ENCODE measurements at places on chromosomes 3 and 15. TPM values are rescaled to one million over a fixed set of nuclear protein-coding genes. Genes with fewer than 3 reads are reported as not detected.

DNA sequence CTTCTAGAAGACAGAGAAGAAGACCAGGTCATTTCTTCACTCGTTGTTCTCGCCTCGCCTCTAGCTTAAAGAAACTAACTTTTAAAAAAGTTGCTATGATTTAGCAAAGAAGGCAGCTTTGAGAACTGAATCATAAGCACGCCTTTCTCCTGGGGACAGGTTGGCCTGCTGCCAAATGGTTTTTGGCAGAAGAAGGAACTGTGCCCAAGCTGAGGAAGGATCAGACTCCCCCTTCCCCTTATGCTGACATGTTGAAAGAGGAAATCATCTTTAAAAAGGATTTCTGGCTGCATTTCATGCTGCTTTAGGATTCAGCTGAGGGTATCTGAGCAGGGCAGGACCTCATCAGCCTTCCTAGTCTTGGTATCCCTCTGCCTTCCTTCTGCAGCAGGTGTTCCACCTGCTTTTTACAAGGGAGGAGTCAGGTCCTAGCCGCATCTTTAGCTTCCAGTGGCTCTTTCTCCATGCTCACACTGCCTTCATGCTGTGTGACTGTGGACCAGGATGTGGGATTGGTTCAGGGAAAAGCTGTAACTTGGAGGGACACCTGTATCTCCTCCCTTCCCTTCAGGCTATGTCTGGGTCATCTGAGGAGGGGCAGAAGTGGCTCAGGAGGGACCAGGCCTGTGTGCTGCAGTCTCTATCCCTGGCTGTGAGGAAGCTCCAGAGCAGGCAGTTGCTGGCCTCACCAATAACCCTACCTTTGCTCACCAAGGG lies 34.1 kb upstream of the HACD2 start:
- no peak for DNase-seq

The ABHD14A gene
- 32.6 TPM for total RNA-seq

DNA sequence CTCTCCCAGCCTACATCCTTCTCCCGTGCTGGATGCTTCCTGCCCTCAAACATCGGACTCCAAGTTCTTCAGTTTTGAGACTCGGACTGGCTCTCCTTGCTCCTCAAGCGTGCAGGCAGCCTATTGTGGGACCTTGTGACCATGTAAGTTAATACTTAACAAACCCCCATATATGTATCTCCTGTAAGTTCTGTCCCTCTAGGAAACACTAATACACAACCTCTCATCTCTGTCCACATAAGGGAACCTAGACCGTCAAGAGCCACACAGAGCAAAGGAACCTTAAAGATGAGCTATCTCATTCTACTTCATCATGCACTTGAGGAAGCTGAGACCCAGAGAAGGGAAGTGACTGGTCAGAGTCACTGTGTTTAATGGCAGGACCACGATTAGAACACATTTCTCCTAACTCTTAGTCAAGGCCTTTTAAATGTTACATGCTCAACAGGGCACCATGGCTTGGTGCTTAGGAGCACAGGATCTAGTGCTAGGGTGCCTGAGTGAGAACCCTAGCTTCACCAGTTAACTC lies 50.3 kb downstream of the NPTN start:
- DNase-seq, result no peak

GRCh38 chr3:16606398-16606797 lies 1.2 kb upstream of the DAZL start:
- DNase-seq, result no peak

DNA sequence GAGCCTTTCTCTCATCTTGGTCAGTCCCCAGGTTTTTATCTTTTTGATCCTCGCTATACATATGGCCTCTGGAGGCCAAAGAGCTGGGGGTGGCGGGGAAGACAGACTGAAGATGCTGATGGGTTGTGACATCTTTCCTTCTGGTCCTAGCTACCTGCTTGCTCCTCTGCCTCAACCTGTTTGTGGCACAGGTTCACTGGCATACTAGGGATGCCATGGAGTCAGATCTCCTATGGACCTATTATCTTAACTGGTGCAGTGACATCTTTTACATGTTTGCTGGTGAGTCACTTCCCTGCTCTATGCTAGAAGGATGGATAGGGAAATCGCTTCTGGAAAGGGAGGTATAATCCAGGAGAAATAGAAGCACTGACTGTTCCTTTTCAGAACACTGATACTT lies 8.8 kb downstream of the TMEM202 start:
- no peak for DNase-seq

The SNUPN gene
- total RNA-seq, result 23.6 TPM

The ARHGEF26 gene
- total RNA-seq, result 19.8 TPM

GRCh38 chr3:26556637-26557036 lies 65.9 kb upstream of the LRRC3B start:
- no peak for DNase-seq

The TUSC2 gene
- 21.3 TPM for total RNA-seq

The RASL12 gene
- total RNA-seq, result 12.6 TPM

DNA sequence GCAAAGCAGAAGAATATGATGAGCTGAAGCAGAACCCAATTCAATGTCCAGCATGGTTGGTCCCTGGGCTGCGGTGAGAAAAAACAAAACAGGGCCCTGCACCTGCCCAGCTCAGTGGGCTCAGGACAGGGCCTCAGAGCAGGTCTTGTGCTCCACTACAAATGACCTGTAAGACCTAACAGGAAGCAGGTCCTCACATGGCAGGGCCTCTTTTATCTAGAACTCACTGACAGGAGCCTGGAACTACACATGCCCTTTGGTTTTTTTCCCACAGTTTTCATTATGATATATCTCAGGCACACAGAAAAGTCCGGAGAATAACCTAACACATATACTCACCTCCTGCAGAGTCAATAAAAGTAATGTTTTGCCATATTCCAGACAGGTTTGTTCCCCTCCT lies 38.4 kb downstream of the CCDC12 start:
- no peak for DNase-seq

DNA sequence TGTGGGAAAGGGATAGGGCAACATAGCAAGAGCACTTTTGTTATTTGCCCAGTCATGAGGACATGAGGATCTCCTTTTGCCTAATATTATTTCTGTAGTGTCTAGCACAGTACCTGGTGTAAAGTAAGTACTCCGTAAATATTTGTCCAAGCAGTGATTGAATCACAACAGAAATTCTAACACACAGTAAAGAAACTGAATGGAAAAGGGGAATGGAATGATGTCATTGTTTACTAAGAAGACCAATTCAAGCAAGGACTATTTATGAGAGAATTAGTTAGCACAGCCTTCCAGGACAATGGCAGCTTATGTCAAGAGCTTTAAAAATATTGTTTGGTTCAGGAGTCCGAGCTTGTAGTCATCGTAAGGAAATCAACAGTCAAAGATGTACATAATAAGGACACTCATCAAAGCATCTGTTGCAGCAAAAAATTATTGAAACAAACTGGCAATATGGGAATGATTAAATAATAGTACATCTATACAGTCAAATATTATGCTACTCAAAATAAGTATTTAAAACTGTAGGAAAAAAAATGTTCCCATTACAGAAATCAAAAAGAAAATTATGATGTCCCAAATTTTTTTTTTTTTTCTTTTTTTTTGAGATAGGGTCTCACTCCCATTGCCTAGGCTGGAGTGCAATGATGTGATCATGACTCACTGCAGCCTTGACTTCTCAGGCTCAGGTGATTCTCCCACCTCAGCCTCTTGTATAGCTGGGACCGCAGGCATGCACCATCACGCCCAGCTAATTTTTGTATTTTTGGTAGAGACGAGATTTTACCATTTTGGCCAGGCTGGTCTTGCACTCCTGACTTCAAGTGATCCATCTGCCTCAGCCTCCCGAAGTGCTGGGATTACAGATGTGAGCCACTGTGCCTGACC lies 17.9 kb downstream of the CAPN7 start:
- no peak for DNase-seq

The LMAN1L gene
- 0.15 TPM for total RNA-seq

GRCh38 chr3:40914475-40914874 lies 284.8 kb upstream of the CTNNB1 start:
- DNase-seq, result no peak

DNA sequence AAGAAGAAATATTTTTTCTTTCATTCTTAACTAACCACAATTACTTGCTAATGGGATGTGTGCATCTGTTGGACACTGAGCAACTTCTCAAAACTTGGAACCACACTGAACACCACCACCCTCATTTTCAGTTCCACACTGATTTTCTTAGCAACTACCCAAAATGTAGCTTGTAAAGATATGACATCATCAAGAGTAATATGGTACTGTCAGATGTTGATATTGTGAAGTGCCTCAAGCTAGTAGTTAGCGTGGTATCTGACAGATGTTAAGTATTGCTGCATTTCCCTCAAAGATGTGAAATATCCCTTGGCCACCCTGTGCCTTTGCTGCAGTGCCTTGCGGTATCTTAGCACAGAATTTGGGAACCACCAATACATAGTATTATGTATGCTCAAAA lies 9.3 kb downstream of the RFTN1 start:
- DNase-seq, result no peak

The FBLN2 gene
- total RNA-seq, result 81.3 TPM

The UBAP1L gene
- 10.0 TPM for total RNA-seq

The HCLS1 gene
- 144 TPM for total RNA-seq

The SV2B gene
- 4.9 TPM for total RNA-seq

GRCh38 chr3:51789437-51789836 lies 10.4 kb upstream of the IQCF6 start:
- no peak for DNase-seq

- DNase-seq, result no peak
These were observed 34.0 kb downstream of the ZNF106 start for GRCh38 chr15:42456971-42457370.

- no peak for DNase-seq
These were observed 79.3 kb downstream of the NEK10 start for GRCh38 chr3:27289769-27290413.

DNA sequence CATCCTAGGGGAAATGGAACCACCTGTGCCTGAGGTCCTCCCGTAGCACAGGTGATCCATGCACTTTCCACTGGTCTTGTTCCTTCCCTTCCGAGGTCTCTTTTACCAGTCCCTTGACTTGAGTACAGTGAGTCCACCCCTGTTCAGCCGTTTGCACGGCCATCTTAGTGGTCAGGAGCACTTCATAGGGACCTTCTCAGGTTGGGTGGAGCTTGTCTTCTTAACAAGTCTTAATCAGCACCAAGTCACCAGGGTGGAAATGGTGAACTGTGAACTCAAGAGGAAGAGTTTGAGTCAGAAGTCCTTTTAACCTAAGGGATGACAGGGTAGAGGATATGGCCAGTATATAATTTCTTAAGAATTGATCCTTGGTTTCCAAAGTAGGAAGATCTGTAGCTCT lies 21.4 kb downstream of the ARL8B start:
- no peak for DNase-seq

DNA sequence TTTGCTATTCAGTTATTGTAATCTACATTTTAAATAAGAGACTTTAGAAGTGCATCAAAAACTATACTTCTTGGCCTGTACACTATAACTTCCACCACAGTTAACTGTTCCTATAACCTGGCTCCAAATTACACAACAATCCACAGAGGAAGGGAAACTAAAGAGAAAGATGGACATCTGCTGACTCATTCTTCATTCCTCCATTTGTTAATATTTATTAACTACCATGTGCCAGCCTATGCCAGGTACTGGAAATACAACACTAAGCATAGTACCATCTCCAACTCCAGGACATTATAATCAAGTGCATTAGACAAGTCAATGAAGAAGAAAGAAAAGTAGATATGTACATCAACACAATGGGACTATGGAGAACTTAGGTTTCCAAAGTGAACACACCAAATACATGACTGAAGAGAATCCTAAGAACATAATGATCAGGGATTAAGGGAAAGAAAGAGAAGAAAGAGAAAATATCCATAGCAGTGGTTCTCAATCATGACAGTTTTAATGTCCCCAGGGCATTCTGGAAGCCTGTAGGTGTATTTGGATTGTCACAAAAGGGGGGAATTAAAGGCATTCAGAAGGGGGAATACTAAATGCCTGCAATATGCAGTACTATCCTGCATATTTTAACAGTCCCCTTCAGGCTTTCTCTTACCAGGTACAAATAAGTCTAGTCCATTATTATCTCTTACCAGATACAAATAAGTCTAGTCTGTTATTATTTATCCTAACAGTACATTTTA lies 8.9 kb downstream of the ICE2 start:
- DNase-seq, result no peak

- DNase-seq, result no peak
These were observed 272.7 kb downstream of the OCA2 start for GRCh38 chr15:27826411-27826810.

DNA sequence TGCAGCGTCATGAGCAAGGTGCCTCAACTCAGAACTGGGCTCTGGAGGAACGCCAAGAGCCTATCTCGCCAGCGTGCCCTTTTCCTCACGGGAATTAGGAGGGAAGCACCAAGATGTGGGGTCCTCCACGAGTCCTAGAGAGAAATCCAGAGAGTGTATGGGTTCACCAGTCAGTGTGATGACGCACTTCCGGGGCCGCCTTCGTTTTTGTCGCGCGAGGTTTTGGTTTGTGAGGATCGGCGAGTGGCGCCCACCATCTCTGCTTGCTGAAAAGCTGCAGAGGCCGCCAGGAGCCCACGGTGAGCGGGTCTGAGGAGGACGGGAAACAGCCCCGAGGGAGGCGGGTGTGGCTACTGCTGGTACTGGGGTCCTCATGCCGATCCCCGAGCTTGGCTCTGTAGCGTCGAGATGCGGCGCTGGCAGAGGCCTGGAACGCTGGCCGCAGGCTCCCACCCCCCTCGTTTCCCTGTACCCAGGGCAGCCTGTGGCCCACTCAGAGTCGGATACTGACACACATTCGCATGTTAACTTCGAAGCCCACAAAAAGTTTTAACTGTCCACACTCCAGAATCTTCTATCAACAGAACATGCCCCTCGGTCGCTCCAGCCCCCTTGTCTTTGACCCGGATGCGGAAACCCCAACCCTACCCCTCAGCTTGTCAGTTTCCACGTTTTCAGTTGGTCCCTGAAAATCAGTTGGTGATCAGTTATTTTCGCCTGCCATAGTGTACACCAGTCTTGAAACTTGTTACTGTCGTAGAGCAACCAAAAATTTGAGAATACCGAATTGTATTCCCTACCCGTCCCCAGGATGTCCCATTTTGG lies 30.4 kb downstream of the ZNF662 start:
- DNase-seq, result no peak

DNA sequence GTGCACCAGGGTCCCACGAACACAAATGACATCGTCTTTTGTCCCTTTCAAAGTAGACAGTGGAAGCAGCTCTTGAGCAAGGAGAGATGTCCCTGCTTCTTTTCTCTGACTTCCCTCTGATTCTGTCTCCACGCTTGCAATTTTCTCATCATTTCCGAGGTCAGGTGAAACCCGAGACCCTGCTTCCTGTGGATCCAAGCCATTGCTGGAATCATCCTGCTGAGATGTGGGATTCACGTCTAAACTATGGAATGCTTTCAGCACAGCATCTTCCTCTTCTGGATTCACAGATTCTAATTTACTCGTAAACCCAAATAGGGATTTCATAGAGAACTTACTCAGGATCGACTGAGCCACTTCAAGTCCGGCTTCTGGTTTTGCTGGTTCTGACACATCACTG lies 127.1 kb downstream of the FMN1 start:
- no peak for DNase-seq

- DNase-seq, result peak; percentile 55
These were observed 225.6 kb upstream of the TLE3 start for GRCh38 chr15:70323111-70323851.

- no peak for DNase-seq
These were observed 17.6 kb downstream of the IQSEC1 start for GRCh38 chr3:13055634-13056033.

Measured in breast epithelium (tissue), 4 donors.